GM18507 (cell line): ENCODE measurements at places on chromosomes 3 and 15.

GRCh38 chr3:40602778-40603385 lies 78.1 kb downstream of the ZNF621 start:
- DNase-seq: no peak

DNA sequence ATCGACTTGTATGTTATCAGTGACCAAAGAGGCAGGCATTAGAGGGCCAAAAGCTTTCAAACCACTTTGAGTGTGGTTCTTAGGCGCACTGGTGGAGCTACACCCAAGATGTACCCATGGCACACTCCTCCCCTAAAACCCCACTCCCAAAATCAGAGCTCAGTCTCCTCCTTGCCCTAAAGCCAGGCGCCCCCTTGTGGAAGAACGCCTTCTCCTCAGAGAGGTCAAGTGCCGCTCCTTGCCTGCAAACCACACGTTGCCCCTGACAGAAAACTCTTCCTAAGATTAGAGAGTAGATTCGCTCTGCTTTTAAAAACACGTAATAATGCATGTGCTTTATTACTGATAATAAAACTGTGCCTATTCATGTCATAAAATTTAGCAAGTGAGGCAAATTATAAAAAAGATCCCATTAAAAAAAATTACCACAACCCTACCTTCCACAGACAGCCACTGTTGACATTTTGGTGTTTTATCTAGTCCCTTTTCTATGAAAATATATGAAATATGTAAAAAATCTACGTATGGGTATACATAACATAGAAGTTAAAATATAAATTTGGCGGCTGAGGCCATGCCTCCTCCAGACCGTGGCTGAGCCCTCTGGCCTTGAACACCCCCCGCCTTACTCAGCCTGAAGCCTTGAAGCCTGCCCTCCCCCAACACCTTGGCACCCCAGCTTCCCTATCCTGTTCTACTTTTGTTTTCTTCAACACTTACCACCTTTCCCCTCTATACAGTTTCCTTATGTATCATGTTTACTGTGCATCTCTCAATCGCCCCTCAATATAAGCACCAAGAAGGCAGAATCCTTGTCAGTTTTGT lies 33.5 kb downstream of the BCL2L10 start:
- peak; percentile 52 for DNase-seq

- DNase-seq: no peak
Measured at GRCh38 chr3:128845119-128845777, 34.2 kb upstream of the ACAD9 start.

DNA sequence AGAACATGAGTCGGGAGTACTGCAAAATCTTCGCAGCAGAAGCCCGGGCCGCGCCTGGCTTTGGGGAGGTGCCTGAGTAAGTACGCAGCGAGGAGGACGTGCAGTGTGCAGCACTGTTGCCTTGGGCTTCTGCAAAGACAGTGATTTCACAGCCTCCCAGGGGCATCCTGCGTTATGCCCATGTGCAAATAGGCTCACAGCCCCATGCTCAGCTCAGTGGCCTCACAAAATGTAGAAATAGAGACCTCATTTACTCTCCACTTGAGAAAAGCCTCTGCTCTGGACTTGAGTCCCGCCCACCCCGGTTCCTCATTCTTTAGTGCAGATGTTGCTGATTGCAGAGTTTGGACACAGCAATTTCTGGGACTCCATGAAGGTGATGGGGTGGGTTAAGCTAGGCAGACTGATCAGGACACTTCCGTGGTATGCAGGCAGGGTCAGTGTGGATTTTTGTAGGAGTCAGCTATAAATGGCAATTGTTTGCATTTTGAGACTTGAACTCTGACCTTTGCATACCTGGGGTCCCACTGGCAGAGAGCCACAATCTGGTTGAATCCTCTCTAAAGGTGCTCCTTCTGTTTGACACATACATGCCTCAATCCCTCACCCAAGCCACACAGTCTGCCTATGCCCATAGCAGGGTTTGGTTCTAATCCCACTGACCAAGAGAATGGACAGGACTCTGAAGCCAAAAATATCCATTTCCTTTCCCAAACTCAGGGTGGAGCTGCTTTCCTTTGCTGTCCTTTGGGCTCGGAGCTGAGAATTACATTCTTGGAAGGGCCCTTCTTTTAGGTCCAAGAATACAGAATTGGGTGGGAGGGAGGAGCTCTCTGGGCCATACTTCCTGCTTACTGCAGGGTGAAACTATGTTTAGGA lies 20.7 kb upstream of the SLC28A1 start:
- no peak for DNase-seq

DNA sequence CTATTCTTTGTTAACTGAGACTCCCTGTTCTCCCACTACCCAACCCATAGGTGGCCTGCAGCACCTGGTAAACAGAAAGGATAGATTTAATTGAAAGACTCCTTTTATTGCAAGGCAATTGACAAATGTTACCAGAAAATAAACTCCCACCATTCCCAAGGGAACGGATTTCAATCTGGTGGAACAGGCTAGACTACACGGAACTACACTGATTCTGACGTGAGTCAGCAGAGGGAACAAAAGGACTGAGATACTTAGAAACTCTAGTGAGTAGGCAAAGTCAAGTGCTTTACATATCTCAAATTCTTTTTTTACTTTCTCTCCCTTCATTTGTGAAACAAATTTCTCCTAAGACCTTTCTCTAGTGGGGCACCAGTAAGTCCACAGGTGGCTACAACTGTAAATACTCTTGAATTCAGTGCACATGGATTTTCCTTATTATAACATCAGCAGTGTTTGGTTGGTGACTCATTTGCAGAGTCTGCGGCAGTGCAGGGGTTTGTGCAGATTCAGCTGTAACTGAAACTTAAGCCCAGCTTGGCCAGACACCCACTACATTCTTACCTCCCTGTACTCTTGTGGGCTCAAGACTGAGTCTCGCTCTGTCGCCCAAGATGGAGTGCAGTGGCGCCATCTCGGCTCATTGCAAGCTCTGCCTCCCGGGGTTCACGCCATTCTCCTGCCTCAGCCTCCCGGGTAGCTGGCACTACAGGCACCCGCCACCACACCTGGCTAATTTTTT lies 34.3 kb upstream of the PLSCR2 start:
- peak; percentile 26 for DNase-seq

DNA sequence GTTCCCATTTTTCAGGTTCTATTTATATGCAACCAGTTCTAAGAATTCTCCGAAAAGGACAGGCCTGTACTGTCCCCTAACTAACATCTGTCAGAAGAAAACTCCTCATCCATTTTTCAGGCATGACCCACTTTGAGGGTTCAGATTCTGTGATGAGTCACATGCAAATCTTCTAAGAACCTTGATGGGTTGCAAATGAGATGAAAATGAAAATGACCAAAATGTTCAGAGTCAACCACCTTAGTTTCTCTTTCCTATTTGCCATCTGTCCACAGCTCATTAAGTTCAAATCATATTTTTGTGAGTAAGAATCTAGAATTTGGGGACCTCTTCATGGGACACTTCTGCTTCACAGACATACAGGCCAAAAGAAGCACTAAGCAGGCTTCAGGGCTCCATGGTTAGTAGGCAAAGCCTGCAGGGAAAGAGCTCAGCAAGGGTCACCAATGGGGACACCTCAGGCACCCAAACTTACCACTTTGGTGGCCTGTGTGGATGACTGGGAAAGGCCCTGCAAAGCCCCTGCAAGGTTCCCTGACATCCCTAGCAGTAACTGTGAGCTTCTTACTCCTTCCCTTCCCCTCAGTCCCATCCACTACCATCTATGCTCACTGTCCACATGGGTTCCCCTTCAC lies 122.0 kb downstream of the WDR76 start:
- DNase-seq: no peak

DNA sequence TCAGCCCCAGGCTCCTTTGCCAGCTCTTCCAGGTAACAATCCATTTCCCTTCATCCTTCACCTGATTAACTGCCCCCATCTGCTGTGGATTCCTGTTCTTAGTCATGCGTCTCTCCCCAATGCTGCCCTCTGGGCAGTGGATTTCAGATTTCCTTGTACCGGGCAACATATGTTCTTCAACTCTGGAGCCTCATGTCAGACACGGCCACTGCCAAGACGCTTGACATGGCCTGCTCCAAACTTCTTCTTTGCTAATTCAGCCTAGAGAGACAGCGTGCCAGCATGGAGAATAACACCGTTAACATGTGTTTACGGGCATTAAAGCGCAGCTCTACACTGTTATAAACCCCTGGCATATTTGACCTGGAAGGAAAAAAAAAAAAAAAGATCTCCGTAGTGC lies 1035.1 kb upstream of the NR2F2 start:
- DNase-seq: no peak

DNA sequence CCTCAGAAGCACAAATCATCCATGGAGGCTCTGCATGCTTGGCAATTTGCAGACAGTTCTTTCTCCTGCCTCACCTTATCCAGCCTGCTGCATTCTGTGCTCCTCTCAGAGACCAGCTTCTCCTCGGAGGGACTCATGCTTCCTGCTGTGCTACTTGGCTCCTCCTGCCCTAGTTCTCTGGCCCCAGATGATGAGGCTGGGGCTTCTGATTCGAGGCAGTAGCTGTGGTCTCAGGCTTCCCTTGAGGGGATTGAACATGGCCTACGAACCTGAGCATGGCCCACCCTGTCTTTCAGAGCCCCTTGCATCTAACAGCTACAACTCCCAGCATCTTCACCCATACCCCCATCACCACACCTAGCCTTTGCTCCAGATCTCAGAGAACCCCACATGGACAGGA lies 6.7 kb downstream of the VIPR1 start:
- no peak for DNase-seq

DNA sequence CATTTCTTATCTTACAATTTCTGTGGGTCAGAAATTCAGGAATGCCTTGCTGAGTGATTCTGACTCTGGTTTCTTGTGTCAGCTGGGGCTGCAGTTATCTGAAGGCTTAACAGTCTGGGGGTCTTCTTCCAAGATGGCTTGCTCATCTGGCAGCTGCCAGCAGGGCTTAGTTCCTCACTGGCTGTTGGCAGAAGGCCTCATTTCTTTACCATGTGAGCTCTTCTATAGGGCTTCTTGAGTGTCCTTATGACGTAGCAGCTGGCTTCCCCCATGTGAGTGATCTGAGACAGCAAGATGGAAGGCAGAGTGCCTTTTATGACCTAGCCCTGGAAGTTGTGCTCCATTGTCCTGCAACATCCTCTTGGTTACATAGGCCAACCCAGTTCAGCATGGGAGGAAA lies 82.0 kb upstream of the PDZRN3 start:
- no peak for DNase-seq

DNA sequence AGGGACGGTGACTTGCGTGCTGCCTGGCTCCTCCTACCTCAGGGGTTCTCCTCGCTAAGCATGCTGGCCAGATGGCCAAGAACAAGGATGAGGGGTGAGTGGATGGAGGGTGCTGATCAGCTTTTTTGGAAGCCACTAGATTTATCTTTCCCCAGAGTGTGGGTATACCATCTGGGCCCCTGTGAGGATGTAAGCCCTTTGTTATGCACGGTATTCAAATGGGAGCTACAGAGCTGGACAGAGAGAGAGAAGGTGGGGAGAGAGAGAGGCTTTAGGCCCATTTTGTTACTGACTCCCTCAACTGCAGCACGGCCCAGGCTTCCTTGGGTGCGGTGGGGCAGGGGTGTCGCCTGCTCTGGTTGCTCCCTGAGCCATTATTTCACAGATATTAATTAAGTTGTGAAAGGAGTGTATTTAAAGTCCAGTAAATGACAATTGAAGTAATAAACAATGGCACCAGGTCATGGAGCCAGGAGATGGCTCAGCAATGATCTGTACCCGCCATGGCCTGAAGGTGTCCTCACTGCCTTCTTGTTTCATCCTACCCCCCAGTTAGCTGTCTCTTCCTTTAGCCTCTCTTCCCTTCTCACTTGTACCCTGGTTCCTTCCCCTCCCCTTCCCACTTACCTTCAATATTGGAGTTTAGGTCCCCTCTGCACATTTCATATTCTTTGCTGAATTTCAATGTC lies 158.0 kb downstream of the CLSTN2 start:
- peak; percentile 1 for DNase-seq

DNA sequence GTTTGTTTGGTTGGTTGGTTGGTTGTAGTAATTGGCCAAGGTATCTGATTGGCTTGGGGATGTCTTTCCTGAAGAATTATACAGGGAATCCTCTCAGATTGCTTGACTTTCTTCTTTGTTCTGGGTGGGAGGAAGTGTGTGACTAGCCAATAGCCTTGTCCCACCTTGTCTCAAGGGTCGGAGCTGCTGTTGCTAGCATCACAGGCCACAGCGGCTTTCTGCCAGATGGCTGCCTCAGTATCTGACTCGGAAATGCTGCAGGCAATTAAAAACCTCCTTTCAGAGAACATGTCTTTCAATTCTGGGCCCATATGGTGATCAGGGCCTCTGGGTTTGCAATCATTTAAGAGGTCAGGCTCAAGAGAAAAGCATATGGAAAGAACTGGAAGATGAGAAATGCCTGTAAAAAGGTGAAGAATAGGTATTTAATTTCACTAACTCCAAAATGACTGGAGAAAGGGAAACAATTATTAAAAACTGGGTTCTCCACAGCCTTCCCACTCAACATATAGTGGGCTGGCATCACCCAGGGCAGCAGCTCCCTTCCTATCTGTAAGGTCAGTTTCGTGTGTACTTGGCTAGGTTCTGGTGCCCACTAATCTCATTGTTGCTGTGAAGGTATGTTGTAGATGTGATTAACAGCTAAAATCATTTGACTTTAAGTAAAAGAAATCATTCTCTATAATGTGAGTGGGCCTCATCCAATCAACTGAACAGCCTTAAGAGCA lies 32.4 kb downstream of the TGFBR2 start:
- DNase-seq: no peak

DNA sequence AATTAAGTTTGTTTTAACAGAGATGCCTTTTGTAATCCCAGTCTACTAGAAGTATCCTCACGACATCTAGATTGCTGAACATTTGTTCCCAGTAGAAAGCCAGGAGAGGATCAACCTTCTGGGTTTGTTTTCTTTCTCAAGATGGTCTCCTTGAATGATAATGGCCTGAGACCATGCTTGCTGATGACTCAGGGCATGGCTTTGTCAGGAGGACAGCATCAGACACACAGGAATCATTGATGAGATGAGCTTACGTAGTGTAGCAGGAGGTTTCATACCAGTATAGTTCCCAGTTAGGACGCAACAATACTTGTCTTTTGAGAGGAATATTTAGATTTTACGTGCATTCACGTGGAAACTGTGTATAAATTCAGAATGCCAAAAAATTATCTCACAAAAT lies 38.6 kb downstream of the ATP1B3 start:
- DNase-seq: no peak

DNA sequence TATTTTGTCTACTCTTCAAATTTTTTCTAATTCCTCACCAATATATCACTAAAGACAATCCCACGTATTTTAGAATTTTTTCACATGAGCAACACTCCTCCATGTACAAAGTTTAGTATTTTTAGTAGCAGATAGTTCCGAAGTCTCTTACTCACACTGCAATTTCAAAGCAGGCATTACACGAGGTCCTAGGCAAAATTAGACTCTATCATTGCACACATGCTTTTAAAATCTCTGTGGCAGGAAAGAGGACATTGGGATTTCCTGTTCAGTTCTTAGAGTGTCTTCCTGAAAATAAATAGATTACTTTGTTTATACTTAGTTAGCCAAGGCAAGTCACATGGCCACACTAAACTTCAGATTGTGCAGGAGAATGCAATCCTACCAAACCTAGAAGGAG lies 847.7 kb downstream of the ROBO2 start:
- no peak for DNase-seq

- no peak for DNase-seq
Measured at GRCh38 chr15:43086551-43086950, 19.3 kb downstream of the UBR1 start.
